ENCODE measurements at places on chromosomes 13 and 19.

GRCh38 chr13:72198967-72199560, 332.1 kb upstream of the DACH1 start:
- DNase-seq: no peak

- peak; percentile 76 for DNase-seq
These were observed 5.9 kb upstream of the EHD2 start for GRCh38 chr19:47707135-47707925.

GRCh38 chr13:108270442-108270841, 924 bp downstream of the TNFSF13B start:
- DNase-seq: no peak

- DNase-seq: no peak
These were observed 899 bp downstream of the GIPC3 start for GRCh38 chr19:3586127-3586626.

- no peak for DNase-seq
These were observed 88.8 kb downstream of the ZNF429 start for GRCh38 chr19:21593934-21594820.

- no peak for DNase-seq
These were observed 870 bp downstream of the ZNF442 start for GRCh38 chr19:12364391-12365235.

GRCh38 chr13:102863590-102863989, 17.8 kb downstream of the ERCC5 start:
- no peak for DNase-seq

DNA sequence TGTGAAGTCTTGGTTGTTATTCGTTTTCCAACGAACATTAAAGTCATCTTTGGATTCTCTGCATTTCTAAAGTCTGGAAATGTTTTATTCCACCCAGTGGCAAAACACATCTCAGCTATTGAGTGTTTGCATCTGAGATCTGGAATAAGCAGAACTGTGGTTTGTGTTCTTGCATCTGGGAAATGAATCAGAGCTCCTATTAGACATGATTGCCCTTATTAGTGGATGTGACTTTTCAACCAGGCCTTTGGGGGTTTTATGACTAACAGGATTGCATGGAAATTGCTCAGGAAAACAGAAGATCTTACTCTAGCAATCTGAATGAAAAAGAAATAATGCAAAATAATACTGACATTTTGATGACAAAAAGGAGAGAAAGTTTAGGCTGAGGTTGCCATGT, 488.8 kb downstream of the IRS2 start:
- no peak for DNase-seq

- no peak for DNase-seq
These were observed 13.1 kb upstream of the ZNF888 start for GRCh38 chr19:52936151-52936953.

- no peak for DNase-seq
These were observed 560 bp downstream of the TMEM86B start for GRCh38 chr19:55228015-55228391.

DNA sequence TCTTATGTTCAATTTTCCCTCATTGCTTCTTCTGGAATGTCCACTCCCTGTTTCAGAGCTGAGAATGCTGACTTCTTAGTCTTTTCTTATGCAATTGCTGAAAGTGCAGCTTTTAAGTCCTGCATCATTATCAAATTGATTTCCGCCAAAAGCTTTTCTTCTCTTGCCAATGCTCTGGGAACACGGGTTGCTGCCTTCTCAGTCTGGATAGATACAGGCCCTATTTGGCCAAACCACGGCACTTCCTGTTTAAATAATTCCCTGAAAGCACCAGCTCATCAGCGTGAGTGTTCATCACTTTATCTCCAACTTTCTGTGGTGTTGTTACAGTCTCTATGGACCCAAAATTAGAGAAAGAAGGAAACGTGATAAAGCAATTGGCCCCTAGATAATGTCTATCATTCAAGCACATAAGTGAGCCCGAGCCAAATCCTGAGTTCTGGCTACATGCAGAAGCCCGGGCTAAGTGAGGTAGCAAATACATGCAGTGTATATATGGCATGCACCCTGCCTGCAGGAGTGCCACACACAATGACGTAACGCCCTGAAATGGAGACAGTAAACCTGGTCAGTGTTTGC, 85.7 kb downstream of the CYSLTR2 start:
- DNase-seq: no peak

- DNase-seq: no peak
These were observed 289.8 kb upstream of the SOX21 start for GRCh38 chr13:95002126-95002525.

DNA sequence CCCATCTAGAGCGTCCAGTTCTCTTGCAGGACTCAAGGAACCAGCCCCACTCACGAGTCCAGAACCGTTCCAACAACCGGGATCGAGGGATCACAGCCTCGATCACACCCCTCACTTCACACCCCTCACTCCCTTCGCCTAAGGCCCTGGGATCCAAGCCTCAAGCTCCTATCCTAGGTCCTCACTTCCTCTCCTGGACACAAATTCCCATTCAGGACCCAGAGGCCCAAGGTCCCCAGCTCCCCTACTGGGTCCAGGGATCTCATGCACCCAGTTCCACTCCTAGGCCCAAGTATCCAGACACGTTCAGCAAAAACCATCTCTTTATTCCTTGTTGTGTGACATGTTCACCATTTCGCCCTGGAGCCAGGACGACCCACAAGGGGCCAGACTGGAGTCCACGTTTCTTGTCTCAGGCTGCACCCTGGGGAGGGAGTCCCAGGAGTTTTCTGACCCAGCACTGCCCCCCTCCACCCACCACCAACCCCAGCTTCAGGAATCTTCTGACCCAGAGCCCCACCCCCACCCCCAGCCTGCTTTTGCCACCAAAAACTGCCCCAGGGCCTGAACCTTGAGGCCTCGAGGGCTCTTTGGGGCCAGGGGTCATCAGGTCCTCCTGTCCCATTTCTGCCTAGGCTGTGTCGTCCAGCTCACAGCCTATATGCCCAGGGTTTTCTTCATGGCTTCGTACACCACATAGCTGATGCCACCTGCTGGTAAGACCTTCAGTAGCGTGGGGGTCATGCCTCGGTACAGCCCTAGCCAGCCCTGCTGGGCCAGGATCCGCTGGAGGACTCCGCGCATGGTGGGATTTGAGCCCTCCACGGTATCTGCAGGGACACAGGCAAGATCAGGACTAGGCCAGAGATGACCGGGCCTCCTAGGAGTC, 1.4 kb upstream of the KHSRP start:
- no peak for DNase-seq

DNA sequence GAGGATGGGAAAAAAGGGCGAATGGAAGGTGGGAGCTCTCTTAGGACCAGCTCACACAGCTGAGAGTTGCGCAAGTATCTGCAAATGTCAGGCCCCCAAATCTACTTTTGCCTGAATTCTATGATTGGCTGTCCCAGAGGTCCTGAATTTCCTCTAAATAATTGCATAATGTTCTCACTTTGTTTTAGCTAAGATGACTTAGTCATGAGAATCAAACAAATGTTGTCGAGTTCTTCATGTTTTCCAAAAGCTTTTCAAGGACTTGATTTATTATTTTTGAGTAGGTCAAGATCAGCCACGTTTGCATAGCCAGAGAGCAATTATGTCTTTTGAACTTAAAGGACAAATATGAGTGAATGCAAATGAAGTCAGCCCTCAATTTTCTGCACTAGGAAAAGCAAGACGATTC, 246.6 kb upstream of the MAB21L1 start:
- DNase-seq: no peak

- no peak for DNase-seq
These were observed 147.9 kb downstream of the PAN3 start for GRCh38 chr13:28286263-28286662.

- no peak for DNase-seq
These were observed 13.2 kb upstream of the ASF1B start for GRCh38 chr19:14149509-14149994.

Measured in iPS DF 19.7 (cell line).